Pulmonary artery endothelial cell (primary cell): ENCODE measurements at places on chromosomes 11 and 22.

DNA sequence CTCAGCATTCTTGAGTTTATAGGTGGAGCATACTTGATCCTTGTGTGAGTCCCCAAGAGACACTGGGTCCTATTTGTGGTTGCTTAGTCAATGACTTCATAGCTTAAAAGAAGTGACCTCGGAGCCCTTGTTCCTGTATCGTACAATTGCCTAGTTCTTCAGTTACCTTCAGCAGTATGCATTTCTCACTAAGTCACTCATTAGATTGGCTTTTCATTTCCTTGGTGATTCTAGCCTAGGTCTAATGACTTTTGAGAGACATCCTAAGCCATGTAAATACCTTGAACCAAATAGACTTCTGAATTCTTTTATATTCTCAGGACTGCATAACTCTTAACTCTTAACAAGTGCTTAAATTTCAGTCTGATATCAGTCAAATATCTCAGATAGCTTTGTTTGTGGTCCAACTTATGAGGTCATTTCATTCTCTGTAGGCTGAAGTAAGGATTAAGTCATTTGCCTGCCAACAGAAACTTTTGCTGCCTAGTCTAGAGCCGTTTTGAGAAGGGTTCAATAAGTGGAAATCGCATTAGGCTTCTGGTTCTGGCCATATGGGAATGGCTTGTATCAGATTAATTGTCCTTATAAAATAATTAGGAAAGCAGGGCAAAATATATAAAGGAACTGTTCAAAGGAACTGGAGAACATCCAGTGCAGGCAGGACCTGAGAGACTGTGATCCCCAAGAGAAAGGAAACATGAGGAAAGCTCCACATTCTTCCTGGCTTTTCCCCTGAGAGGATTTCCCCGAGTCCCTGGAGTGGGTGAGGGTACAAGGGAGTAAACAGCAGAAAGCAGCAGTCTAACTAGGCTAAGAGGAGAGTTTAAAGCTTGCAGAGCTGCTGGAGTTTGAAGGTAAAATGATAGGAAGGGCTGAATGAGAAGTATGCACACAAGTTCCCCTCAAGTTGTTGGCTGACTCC, 39.9 kb downstream of the TRAF6 start:
- DNase-seq, result no peak

GRCh38 chr11:7578276-7578955, 64.6 kb downstream of the PPFIBP2 start:
- no peak for DNase-seq

DNA sequence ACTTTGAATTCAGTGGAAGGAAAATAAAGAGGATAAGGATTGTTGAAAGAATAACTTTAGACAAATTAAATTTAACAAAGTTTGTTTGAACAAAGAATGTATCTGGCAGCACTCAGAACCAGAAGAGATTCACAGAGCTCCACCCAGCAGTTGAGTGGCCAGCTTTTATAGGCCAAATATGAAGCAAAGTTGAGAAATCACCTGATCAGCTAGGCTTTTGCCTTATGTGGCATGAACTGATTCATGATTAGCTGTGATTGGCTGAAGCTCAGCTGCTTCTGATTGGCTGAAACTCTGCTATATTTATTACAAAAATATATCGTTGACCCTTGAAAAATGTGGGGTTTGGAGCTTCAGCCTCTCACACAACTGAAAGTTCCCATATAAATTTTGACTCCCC, 62.6 kb downstream of the PIWIL4 start:
- DNase-seq, result no peak

- DNase-seq, result no peak
Observed at GRCh38 chr11:13480198-13480597, 15.6 kb downstream of the PTH start.

GRCh38 chr11:85787809-85788760, 22.9 kb downstream of the SYTL2 start:
- DNase-seq, result no peak

GRCh38 chr11:31649129-31649966, 139.8 kb downstream of the ELP4 start:
- no peak for DNase-seq

- DNase-seq, result no peak
Observed at GRCh38 chr11:22730319-22730718, 63.9 kb downstream of the GAS2 start.

GRCh38 chr11:47010179-47010578, 73.6 kb downstream of the CSTPP1 start:
- no peak for DNase-seq

GRCh38 chr22:50339945-50340879, 2.9 kb upstream of the PPP6R2 start:
- no peak for DNase-seq

DNA sequence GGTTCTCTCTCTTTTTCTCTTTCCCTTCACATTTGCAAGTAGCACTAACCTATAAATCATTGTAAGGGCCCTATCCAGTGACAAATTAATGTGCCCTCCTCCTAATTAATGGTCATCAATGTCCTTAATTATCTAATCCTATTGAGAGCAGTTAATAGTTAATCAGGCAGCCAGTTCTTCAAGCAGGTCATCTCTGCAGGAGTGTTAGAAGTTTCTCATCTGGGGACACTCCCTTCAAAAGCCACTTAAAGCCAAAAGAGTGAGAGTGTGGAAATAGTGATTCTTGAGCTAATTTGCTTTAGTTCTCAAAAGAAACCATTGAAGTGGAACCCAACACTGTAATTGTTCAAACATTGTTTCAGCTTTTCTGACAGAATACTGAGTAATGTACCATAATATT, 141.6 kb downstream of the ELP4 start:
- no peak for DNase-seq

- no peak for DNase-seq
Observed at GRCh38 chr22:47239474-47239860, 477.0 kb downstream of the TBC1D22A start.

DNA sequence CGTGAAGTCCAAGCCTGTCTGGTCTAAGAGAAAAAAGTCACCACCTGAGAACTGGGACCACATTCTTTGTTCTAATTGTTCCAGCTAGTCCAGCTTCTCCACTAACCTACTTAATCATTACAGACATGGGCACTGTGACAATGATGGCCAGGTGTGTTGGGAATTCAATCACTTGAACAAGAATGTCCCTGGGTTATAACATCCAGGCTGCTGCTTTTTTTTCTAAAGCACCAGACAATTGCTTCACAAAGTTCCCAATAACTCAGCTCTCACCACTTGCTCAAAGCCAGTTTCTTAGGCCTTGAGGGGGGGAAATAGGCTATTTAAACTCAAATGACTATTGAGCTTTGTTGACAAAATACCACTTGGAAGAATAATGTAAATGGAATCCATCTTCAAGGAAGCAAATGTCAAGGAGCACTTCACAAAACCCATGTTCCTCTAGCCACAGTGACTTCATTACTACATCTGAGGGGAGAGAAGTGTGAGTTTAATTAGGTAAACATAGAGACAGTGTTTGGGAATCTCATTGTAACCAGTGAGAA, 80.3 kb downstream of the ME3 start:
- DNase-seq, result no peak

DNA sequence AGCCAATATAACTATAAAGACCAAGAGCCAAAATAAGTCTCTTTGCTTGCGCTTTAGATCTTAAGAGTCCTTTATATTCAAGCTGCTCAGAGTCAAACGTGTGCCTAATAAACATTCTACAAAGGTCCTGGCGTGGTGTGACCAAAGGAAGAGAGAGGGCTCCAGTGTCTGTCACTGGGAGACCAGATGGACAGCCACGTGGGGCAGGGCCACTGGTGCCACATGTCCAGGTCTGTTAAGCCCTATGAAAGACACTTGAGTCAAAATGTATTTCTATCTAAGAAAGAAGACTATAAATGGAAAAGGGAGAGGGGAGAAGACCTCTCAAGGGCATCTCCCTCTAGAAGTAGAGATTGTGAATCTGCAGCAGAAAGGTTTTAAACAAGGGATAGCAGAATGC, 32.2 kb upstream of the EHF start:
- no peak for DNase-seq

DNA sequence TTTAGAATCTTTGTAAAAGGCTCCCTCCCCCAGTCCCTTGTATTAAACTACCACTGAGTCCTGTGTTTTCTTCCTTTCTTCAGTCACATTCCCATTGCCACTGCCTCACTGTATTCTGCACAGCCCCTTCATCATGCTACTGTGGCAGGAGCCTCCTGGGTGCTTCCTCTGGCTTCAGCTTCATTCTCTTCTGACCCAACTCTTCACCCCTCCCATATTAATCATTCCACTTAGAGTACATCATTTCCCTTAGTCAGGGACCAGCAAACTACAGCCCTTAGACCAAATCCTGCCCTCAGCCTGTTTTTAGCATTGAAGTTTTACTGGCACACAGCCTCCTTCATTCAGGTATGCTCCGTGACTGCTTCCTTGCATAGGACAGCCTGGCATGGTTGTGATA, 127.7 kb upstream of the MTNR1B start:
- no peak for DNase-seq

DNA sequence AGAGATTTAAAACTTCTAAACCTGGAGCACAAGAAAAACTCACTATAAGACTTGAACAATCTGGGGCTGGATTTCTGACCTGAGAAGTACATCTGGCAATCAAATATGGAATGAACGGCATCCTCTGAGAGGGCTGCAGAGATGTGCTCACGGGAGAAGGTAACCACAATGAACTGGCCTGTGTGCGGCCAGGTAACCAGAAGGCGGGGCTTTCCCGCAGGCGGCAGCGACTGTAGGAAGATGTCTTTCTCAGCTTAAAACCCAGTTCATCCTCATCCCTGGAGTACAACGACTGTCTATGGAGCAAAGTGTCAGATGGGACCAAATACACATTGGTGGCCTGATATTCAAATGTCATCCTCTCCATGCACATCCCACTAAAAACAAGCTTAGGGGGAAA, 24.5 kb downstream of the MICAL3 start:
- no peak for DNase-seq

- DNase-seq, result peak; percentile 10
Observed at GRCh38 chr11:117143390-117143789, 697 bp upstream of the PAFAH1B2 start.

DNA sequence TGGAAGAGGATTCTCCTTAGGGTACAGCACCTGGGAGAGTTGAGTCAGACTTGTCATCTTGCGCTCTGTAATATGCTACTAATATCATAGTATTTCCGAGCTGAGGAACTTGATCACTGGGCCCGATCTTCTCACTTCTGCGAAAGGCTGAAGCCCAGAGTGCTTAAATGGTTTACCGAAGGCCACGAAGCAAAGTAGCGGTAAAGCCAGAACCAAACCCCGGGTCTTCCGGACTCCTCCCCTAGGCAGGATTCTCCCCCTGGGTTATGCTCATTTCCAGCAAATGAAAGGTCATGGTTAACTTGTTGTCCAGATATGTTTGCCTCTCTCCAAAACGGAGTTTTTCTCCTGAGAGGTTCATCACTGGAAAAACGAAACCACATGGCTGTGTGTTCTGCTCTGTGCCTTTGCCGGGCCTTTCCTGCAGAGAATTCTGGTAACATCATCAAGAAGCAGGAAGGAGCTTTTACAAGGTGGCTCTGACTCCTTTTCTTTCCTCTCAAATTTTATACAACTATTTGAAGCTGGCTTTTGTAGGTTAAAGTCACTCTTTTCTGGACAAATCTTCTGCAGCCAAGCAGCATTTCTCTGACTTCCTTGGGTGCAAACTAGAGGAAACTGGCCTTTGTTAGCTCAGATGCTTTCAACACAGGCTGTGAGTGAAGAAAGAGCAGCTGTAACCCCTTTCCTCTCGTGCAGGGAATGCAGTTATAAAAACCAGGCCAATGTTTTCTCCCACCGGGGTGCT, 35.5 kb downstream of the UBASH3B start:
- DNase-seq, result no peak

GRCh38 chr22:42856179-42856864, 751 bp downstream of the ARFGAP3 start:
- no peak for DNase-seq

DNA sequence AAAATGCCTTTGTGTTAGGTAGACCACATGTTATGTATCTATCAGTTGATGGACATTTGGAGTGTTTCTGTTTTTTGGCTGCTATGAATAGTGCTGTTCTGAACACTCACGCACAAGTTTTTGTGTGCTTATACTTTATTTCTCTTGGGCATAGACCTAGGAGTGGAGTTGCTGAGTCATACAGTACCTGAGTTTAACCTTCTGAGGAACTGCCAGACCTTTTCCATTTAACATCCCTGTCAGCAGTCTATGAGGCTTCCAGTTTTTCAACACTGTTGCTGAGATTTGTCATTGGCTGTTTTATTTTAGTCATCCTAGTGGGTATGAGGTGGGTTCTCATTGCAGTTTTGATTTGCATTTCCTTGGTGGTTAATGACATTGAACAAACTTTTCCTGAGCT, 4.4 kb downstream of the CTTN start:
- DNase-seq, result no peak

DNA sequence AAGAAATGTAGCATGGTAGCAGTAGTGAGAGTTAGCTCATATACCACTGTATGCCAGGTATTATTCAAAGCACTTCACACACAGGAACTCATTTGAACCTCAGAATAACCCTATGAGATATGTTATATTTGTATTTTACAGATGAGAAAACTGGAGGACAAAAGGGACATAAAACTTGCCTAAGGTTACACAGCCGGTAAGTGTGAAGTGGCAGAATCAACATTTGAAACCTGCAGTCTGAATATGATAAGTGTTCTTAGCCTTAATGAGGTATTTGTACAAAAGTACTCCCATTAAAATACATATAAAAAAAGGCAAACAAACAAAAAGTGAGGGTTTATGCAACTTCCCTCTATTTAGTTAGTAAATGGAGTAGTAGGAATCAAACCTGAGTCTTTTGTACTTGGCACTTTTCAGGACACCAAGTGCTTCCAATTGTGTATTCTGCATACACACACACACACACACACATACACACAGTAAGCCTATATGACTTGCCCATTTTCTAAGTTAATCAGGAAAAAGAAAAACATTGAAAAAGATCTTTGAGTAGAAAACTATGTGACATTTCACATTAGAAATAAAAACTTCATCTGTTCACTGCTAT, 223.9 kb upstream of the FOLH1 start:
- no peak for DNase-seq

DNA sequence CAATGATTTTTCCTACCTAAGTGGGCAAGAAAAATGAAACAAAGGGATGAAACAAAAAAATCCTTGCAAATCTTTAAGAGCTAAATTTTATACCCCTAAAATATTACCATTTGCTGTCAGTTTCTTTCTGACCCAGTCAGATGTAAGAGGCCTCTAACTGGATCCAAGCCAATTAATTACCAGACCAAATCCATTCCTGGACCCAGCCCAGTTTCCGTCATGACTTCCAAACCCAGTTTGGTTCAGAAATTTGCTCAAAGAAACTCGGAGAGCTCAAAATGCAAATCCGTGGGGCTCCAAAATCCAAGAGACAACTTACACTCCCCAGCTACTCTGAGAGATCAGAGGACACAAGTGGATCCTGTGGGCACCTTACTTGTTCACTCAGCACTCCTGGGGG, 46.8 kb downstream of the TRIM44 start:
- no peak for DNase-seq

GRCh38 chr22:49393526-49393925, 434.1 kb downstream of the BRD1 start:
- no peak for DNase-seq

- peak; percentile 77 for DNase-seq
Observed at GRCh38 chr11:62839050-62839945, at the start of gene WDR74. Gene WDR74 (minus strand): TSS chr11:62839590. CDS start chr11:62839570, 20 bp downstream.
